ENCODE measurements at places on chromosomes 6 and 20.

DNA sequence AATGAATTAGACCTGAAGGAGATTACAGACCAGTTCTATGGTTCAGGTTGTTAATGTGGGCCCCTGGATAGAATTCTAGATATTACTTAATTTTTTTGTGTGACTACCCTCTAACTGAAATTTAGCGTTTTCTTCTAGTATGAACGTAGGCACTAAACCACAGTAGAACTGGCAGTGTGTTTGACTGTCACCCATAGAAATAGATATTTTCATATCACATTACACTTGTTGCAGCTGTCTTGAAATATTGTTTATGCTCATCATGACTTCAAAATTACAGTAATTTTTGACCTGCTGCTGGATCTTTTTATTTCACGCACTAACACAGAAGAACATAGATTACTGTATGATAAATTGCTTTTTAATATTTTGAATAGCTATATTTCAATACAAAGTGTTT, 31.6 kb downstream of the E2F3 start:
- no peak for DNase-seq

DNA sequence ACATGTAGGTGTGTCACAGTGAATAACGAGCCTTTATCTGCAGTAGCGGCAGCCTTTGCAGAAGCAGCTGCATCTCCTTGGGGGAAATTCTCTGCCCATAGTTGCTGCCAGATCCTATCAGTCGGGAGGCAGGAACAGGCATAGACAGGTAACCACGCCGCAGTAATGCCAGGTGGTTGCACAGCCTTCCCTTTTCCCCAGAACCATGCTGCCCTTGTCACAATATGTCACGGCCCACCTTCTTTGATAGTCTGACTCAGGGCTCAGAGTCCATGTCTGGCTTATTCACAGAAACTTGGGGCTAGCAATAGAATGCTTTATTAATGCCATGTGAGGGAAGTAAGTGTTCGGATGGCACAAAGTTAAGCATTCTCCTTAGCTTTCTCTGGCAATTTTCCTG, 76.6 kb downstream of the F13A1 start:
- DNase-seq = no peak

DNA sequence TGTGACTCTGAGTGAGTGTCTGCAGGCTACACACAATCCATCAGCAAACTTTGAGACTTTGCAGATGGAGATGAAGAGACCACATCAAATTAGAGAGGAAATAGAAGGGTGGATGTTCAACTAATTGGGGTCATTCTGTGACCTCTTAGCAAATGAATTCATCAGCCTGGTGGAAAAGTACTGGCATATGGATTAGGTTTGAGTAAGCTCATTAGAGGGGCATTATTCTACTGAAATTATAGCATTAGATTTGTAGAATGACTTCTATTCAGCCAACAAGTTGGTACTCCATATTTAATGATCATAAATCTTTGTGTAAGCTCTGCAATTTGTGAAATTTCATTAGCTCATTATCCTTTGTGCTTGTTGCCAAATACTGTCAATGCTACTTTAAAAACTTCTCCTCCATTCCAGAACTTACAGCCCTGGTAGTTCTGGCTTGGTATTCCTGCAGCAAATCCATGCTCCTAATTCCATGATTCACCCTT, 63.8 kb downstream of the ADTRP start:
- no peak for DNase-seq

DNA sequence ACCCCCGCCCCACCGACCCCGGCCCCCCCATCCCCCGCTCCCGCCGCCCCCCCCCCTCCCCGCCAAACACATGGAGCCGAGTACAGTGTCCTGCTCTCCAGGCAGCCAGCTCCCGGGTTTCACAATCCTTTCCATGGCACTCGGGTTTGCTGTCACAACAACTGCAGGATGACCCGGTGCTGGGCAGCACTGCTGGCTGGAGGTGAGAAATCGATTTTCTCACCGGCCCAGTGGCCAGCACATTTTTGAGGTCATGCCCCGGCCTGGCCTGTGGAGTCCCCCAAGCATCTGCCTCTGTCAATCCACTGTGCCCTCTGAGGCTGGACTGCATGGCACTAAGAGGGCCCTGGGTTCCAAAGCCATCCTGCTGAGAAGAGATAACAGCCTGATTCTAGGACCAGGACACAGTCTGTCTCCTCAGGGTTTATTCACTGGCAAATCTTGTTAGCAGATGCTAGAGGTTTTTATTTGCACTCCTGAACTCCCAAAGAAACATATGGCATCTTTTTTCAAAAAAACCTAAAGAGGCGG, 129.5 kb downstream of the NFATC2 start:
- DNase-seq = no peak

GRCh38 chr6:56757588-56757984, 114.9 kb upstream of the DST start:
- DNase-seq = no peak

DNA sequence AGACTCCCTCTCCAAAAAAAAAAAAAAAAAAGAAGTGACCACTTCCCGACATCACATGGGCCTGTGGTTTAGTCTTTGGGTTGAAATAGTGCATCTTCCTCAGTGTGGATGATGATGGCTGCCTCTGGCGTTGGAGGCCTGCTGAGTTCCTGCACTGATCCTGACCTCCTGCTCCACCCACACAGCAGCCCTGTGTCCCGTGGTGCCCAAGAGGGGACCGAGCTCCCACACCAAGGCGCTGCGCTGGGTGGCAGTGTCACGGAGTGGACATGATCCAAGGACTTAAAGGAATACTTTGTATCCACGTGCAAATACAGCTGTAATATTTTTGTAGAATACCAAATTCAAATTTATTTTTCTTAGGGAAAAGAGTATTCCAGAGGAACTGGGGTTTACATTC, 109.2 kb upstream of the PHACTR3 start:
- no peak for DNase-seq

DNA sequence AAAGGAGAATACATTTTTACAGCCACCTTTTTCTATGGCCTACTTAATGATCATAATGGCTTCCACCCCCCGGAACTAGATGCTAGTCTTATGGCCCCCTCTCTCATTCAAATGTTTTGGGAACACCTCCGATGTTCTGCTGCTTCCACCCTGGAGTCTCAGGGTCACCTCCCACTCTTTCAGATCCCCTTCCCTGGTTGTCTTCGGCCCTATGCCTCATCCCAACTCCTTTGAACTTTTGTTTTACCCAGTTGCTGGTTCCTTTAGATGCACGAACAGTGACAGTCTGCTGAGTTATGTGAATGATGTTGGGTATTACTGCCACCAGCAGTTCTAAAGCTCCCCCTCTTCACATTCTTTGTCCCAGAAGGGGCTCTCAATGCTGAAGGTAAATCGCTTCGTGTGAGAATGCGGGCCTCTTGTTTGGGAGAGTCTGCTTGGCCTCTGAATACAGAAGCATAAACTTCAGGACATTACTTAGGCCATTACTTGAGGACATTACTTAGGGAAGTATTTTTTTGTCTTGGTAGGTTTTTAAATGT, 309.1 kb downstream of the SOX4 start:
- no peak for DNase-seq

- no peak for DNase-seq
These were observed 59.2 kb downstream of the BMP7 start for GRCh38 chr20:57207251-57207650.

DNA sequence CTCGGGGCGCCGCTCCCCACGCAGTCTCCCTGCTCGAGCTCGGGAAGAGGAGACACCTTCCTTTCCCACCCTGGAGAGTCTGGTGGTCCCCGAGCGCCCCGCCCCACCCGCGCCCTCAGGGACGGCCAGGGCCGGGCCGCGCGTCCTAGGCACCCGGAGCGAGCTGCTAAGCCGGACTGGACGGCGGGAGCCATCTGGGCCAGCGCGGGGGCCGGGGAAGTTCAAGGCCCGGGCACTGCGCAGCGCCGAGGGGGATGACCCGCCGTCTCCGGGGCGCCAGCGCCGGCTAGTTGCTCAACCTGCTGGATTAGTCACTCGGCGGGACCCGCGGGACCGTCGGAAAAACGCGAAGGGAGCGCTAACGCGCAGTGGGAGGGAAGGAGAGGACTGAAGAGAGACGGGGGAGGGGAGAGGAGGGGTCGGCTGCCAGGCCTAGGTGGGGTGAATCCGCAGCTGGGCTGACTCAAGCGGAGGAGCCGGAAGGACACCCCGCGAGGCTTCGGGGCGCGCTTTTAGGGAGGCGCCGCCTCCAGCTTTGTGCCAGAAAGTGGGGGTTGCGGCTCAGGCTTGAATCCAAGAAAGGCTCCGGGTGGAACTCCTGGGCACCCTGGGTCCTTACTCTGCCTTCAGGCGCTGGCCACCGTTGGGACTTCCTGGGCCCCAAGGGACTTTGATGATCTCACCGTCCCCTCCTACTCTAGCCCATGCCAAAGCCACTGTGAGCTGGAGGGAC, 75.7 kb upstream of the FOXP4 start:
- DNase-seq = peak; percentile 92

DNA sequence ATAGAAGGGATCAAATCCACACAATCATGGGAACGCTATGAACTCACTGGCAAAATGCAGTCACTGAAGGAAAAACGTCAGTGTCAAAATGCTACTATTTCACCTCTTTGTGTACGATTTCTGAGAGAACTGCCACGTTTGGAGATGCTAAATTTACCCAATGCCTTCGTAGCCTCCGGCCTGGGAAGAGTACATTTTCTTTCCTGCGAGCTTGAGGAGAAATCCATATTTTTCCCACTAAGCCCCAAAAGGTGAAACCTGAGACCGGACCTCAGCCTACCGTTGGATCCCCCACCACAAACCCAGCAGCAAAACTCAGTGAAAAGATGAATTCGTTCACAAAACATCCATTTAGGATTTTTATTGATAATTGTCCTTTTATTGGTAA, 131.7 kb downstream of the GPX5 start:
- DNase-seq = no peak

GRCh38 chr6:135673501-135674309, 176.2 kb upstream of the AHI1 start:
- DNase-seq = no peak

DNA sequence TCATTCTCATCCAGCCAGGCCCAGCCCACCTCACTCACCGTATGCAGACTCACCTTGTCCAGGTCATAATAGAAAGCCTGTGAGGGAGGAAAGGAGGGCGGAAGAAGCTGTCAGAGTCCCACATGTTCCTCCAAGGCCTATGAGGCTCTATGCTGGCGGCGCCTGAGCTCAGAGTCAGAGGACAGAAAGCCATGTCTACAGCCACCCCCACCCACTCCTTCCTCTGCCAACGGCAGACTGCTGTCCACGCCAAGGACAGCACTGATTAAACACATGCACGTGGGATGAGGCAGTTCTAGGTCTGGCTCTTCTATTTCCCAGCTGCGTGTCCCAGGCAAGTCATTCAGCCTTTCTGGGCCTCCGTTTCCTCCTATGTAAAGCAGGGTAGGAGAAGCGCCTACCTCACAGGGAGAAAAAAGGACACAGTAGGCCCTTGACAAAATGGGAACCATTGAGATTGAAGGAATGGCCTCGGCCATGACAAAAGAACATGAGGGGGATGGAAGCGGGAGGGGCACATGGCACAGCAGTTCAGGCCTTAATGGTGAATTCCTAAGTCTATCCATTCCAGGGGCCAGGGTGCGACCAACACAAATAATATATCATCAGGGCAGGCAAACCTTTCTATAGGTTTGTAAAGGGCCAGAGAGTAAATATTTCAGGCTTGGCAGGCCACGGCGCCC, 80.1 kb downstream of the RIPOR3 start:
- no peak for DNase-seq

GRCh38 chr6:42249279-42249678, 31.6 kb upstream of the MRPS10 start:
- DNase-seq = no peak

DNA sequence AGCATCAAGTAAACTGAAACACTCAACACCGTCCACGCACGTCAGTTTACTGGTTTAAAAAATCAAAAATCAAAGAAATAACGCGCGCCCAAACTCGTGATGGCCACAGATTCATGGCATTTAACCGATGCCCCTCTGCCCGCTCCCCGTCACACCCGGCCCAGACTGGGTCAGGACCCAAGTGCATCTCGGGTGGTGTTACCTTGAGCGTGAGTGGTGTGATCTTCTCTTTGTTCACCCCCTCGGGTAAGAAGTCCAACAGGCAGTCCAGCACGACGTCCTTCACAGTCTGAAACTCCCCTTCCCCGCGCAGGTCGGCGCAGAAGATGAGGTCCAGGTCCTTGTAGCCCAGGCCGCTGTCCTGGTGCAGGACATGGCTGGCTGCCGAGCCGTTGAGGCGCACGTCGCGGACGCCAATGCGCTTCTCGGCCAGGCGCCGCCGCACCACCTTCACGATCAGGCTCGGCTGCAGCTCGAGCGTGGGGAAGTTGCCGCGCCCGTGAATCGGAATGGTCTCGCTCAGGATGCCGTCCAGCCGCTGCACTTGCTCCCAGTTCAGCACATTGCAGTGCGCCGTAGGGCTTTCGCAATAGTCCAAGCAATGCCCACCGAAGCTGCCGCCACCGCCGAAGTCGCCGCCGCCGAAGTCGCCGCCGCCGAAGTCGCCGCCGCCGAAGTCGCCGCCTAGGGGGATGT, 945 bp downstream of the TENT5A start:
- peak; percentile 93 for DNase-seq

DNA sequence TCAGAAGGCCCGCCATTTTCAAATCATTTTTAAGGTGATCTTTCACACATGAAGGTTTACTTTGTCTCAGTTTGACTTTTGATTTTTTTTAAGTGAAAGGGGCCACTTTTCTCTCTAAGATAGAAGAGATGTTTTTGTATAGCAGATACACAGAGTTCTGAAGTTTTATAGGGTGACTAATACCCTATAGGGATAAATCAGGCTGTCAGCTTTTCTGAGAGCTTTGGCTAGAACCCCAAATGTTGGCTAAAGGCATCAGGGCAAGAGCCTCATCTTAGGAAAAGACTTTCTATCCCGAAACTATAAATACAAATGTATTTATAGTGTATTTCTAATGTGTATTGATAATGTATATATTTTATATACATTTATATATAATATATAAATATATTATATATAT, 181.4 kb downstream of the TBX18 start:
- no peak for DNase-seq

- DNase-seq = no peak
These were observed 41.9 kb upstream of the SIM1 start for GRCh38 chr6:100506651-100507050.

GRCh38 chr6:142045380-142046278, 87.1 kb upstream of the GJE1 start:
- no peak for DNase-seq

GRCh38 chr6:15881150-15881549, 218.3 kb upstream of the DTNBP1 start:
- DNase-seq = no peak

DNA sequence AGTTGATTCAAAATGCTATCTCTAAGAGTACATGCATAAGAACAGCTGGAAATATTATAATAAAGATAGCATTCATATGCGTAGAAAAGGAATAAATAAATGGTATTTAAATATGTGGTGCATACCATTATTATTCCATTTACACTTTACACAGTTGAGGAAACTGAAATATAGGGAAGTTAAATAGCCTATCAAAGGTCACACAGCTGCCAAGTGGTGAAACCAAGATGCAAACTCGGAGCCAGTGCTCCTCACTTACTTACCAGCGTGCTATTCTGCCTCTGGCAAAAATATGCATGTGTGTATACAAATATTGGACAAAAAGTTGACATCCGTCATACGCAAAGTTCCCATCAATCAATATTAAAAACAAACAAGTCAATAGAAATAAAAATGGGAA, 22.3 kb upstream of the ANKEF1 start:
- DNase-seq = no peak

Data from mesenteric fat pad (tissue), 1 donor.